H9 (cell line): ENCODE measurements at places on chromosomes 7 and 10. TPM values are rescaled to one million over a fixed set of nuclear protein-coding genes. Genes with fewer than 3 reads are reported as not detected.

GRCh38 chr10:17146892-17147291, 17.3 kb upstream of the CUBN start:
- H3K27me3 ChIP-seq = no peaks in the 10 kb centered on the region; the same call in 1 of the 2 replicates
- H3K36me3 ChIP-seq = no peaks in the 10 kb centered on the region; the same call in 1 of the 2 replicates
- no peaks in the 10 kb centered on the region for H3K4me1 ChIP-seq
- H3K27ac ChIP-seq = no peak overlapping the region
- H3K4me3 ChIP-seq = no peak overlapping the region
- no peak for DNase-seq

XRCC2 gene
- total RNA-seq = 21.1 and 22.8 TPM in 2 replicates

RET gene
- 11.2 and 12.2 TPM in 2 replicates for total RNA-seq

DNA sequence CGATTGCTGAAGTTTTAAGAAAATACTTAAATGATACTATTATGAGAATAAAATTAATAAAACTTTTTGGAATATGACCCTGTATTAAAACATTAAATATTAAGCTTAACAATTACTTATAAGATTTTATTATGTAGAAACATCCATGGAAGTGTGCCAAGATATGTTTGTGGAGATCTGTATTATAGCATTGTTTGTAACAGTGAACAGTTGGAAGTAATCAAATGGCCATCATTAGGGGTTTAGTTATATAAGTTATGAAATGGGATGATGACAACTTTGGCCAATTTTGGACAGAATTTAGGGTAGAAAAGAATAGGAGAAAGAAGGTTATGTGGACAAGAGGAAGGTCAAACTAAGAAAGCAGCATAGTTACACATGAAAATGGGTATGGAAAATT, 88.0 kb downstream of the AKAP9 start:
- peaks cover 43% of the 10 kb centered on the region for H3K36me3 ChIP-seq
- H3K4me1 ChIP-seq = no peaks in the 10 kb centered on the region
- no peak for DNase-seq

DNA sequence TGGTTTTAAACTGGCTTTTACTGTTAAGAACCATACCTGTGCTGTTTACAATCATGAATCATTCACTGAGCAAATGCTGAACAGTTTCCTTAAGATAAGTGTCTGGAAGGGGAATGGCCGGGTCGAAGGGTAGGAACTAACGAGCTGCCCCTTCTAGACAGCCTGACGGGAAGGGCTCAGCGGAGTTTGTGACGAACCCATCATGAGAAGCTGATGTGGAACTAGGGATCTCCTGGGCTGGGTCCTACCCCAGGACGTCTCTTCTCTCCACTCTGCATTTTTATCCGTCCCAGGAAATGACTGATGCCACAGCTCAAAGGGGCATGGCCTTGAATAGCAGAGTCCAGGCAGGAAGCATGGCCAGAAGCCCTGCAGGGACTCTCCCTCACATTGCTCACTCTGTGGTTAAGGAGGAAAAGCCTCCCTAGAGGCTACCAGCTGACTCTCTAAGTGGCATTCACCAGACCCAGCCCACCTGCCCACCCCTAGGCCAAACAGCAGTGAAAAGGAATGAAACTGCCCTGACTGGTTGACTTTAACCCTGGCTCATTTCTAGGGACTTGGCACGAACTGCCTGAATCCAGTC, 112.0 kb downstream of the PFKFB3 start:
- DNase-seq = no peak
- H3K36me3 ChIP-seq = no peaks in the 10 kb centered on the region
- H3K27ac ChIP-seq = no peak overlapping the region

GRCh38 chr7:73423519-73424488, 9.8 kb upstream of the FZD9 start:
- no peak overlapping the region for H3K27ac ChIP-seq
- DNase-seq = peak; percentile 68
- no peaks in the 10 kb centered on the region for H3K36me3 ChIP-seq
- no peaks in the 10 kb centered on the region for H3K4me1 ChIP-seq
- peak overlapping the region; percentile 53; the same call in 1 of the 3 replicates for H3K4me3 ChIP-seq

GRCh38 chr7:18647582-18647981, 152.0 kb downstream of the HDAC9 start:
- no peaks in the 10 kb centered on the region for H3K27me3 ChIP-seq
- no peak for DNase-seq
- H3K36me3 ChIP-seq = peaks cover 7% of the 10 kb centered on the region; the same call in 1 of the 2 replicates
- H3K27ac ChIP-seq = no peak overlapping the region
- H3K4me3 ChIP-seq = no peak overlapping the region

DNA sequence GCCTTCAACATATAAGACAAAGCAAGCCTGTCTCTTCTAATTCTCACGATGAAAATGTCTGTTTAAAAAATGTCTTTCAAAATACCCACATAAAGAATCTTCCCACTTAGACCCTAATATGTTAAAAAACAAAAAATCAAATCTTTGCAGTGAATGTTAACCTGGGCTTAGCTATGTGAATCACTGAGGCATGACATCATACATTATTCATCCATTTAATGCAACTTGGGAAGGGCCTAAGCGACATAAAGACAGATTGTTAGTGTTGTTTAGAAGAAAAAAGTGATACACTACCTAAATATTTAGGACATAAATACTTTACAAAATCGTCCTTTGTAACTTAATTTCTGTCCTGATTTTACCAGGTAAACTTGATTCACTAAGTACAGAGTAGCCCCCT, 648.5 kb upstream of the NRP1 start:
- no peaks in the 10 kb centered on the region for H3K36me3 ChIP-seq
- H3K27me3 ChIP-seq = no peaks in the 10 kb centered on the region
- H3K4me1 ChIP-seq = no peaks in the 10 kb centered on the region

PNLIPRP2 gene
- total RNA-seq = 0.24 and 0.26 TPM in 2 replicates

- H3K4me1 ChIP-seq = no peaks in the 10 kb centered on the region
- H3K4me3 ChIP-seq = no peak overlapping the region
- DNase-seq = no peak
- no peak overlapping the region for H3K27ac ChIP-seq
- no peaks in the 10 kb centered on the region for H3K36me3 ChIP-seq
These were observed 47.7 kb upstream of the MGAM2 start for GRCh38 chr7:142063551-142064442.

DNA sequence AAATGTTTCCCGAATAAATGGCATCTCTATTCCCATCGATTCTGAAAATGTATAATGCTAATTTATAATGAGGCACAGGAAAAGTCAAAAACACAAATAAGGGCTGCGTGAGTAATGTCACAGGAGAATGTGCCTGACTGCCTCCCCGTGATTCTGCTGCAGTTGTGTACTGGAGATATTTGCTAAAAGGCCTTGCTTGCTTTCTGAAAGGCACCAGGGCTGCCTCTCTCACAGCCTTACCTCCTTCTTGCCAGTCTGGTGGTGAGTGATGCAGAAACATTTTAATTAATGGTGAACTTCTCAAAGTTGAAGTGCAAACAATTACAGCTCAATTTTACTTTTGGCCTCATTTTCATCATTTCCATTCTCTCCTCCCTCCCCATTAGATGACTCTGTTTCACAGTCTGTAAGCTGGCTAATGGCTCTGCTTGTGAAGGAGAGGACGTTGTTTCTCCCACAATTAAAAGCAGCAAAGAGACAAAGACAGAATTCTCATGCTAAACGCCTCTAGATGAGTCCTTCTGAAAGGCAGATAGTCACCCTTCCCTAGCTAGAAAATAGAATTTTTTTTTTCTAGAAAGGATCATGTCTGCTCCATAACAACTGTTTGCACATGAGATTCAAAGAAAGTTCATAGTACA, 377.6 kb downstream of the MDFIC start:
- H3K36me3 ChIP-seq = no peaks in the 10 kb centered on the region
- H3K4me1 ChIP-seq = no peaks in the 10 kb centered on the region
- DNase-seq = no peak
- H3K4me3 ChIP-seq = no peak overlapping the region

DNA sequence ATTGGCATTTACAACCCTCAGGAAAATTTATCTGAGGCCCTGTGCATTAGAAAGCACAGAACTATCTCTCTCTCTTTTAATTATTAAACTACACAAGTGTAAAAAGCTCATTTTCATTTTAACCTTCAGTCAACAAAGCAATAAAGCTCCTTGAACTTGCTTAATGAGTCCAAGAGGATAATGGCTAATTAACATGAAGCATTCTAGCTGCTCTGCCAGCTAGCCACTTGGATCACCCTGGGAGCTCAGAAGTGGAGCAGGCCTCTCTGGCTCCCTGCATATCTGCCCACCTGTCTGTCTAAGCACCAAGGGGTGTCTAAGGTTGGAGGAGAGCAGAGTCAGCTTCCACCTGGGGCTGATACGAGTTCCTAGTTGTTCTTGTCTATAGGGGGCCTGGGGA, 56.0 kb upstream of the SLC35G1 start:
- H3K27me3 ChIP-seq = peaks cover 71% of the 10 kb centered on the region
- H3K4me3 ChIP-seq = no peak overlapping the region
- H3K4me1 ChIP-seq = no peaks in the 10 kb centered on the region
- no peak overlapping the region for H3K27ac ChIP-seq
- peaks cover 6% of the 10 kb centered on the region; the same call in 1 of the 3 replicates for H3K36me3 ChIP-seq

PTF1A gene
- not detected in 2 replicates for total RNA-seq
